NCI-H1048 (cell line): ENCODE measurements at places on chromosomes 7 and 10.

DNA sequence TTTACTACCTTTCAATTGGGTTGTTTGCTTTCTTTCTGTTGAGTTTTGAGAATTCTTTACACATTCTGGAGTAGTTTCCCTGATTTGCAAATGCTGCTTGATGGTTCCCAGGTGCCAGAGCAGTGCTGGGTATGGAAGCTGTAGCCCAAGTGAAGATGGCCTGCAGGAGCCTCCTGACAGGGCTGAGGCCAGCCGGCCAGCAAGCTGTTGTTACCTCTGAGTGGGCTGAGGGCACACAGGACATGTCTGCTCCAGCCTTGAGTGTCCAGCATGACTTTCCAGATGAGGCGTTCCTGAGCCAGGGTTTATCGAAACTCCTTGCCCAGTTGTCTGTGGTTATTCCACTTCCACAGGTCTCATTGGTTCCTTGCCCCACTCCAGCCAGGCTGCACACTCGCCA, 164.6 kb upstream of the TNS3 start:
- DNase-seq = no peak

DNA sequence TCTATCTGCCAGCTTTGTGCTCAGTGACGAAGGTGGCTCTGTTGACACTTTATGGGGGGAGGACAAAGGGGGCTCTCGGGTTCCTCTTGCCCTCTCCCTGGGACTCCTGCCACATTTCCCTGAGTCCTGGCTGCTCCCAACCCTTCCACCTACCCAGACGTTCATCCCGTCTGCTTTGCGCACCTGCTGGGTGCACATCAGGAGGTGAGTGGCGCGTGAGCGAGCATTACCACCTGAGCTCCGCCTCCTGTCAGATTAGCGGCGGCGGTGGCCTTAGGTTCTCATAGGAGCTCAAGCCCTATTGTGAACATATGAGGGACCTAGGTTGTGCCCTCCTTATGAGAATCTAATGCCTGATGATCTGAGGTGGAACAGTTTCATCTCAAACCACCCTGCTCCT, 137.2 kb downstream of the DYNC2I1 start:
- no peak for DNase-seq

DNA sequence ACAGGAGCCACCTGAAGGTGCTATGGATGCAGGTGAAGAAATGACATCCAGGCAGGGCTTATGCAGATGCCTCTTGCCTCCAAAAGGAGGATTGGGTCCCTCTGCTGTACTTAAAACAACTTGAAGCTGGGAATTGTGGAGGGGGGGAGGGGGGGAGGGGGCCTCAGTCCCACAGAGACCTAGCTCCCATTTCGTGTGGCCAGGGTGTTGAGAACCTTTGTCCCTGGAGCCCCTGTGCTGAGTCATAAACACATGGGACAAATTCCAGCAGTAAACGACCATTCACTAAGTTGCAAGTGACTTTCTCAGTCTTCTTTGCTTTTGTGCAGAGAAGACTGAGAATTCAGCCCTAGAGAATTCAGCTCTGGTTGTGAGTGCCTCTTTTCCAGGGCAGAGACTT, 96.5 kb upstream of the PODXL start:
- DNase-seq = no peak

DNA sequence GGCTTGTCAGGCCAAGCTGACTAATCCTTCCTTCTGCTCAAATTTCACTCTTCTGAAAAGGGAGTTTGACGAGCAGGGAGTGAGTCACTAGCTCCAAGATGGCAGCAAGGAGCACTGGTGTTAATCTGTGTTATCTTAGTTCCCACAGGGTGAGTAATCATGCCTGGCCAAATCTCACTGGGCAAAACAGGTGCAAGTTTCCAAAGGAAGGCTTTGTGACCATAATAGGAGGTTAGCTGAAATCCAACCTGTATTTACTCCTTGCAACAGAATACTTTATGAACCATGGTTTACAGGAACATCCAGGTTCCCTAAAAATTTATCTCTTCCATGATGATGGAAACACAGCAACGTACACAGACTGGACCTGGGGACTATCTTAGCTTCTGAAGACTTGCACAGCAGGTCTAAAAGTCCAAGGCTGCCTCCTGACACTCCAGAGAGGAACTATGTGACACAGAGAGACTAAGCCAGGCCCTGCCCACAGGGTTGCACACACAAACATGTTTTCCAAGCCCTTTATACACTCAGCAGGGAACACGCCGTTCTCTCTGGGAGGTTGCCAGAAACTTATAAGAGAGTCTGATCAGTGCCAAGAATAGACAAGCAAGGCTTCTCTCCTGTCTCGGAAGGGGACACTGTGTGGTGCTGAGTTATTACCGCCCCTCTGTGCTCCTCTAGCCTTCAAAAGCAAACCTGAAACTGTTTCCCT, 46.3 kb downstream of the PDK4 start:
- DNase-seq = no peak

DNA sequence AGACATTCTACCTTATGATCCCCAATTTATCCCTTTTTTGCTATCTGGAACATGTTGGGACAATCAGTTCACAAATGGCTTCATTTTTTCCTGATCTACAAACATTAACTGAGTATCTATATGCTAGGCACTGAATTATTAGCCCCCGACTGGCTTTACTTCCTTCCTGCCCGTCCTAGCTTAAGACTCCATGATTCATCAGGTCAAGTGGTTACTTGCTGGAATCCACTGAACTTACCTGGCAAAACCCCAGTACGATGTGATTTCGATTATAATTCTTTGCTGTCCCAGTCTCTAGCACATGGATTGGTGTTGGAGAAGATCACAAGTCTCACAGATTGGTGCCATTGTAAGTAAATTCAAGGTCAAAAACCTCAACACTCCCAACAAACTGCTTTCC, 77.1 kb downstream of the ORC5 start:
- no peak for DNase-seq

- DNase-seq = no peak
These were observed 709.7 kb upstream of the SEMA3D start for GRCh38 chr7:85896531-85896930.

DNA sequence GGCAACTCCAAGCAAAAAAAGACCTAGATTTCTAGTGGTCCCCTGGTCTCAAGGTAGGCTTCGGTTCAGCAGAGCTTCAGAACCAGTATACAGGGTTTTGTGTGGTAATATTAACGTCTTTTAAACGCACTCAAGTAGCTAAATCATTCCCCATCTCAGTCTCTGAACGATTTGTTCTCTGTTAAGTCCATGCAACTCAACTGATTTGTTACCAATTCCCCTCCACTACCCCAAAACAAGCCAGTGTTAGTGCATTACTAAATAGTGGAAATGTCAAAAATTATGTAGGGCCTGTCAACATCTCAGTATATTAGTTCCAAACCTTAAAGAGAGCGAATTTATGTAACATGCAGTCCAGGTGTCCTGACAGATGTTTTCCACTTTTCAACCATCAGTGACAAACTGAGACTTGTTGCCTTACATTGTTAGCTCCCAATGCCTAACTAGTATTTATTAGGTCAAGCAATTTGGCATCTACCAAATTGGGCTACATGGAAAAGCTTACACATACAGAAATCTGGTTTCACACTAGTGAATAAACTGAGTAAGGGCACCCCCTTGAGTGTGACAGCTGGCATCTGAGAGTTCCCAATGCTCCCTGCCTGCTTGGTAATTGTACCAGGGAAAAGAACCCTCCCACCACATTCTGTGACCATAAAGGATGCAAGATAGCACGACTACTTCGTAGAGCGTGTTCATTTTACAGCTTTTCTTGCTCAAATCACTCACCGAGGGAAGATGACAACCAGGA, 12.2 kb downstream of the HNRNPA2B1 start:
- no peak for DNase-seq

- no peak for DNase-seq
These were observed 53.3 kb upstream of the CTBP2 start for GRCh38 chr10:125213541-125214282.

DNA sequence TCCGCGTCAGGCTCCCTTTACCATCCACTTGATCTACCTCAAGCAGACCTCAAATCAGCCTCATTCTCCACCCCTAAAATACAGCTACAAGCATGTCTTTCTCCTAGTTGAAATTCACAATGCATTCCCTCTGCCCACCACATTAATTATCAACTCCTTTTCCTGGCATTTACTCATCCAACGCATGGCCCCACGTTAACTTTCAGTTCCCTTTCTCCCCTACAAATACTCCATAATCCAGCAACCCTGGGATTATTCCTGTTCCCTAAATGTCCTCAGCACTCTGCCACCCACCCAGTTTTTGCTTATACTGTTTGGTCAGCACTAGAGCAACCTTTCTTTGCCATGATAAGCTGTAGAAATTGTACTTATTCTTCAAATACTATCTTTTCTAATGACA, 5.7 kb upstream of the VIM start:
- no peak for DNase-seq

- DNase-seq = no peak
These were observed 10.4 kb downstream of the CUL2 start for GRCh38 chr10:35079763-35080162.

GRCh38 chr10:96395931-96396877, 37.4 kb upstream of the OPALIN start:
- DNase-seq = peak; percentile 23

DNA sequence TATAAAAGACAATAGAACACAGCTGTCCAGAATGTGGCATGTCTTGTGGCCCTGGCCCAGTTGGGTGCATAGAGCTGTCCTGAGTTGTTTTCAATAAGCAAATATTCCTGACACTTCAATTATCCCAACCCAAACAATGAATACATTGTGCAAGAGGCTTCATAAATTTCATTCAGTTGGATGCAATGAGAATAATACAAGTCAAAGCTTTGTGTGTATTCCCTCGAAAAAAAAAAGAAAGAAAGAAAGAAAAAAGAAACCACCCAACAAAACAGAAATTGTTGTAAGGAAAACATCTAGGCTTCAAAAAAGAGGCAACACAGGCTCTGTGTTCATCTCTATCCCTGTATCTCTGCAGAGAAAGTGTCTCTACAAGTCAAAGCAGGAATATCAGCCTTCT, 138.7 kb upstream of the ADO start:
- DNase-seq = peak; percentile 17

DNA sequence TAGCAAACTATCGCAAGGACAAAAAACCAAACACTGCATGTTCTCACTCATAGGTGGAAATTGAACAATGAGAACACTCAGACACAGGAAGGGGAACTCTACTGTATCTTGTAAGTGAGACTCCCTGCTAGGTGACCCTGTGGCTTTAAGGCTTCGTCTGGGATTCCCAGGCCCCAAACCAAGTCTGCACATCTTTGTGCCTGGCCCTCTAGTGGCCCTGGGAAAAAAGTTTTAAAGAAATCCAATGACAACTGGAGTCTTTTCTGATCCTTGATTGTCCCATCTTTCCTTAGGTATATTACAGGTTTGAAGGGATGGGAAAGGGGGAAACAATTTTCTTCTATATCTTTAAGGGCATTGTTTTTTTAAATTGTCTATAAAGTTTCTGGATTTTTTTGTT, 10.6 kb upstream of the LIPM start:
- DNase-seq = no peak

GRCh38 chr7:74051629-74052410, 23.8 kb downstream of the ELN start:
- no peak for DNase-seq

GRCh38 chr10:118501171-118501570, 94.3 kb downstream of the PRLHR start:
- no peak for DNase-seq

DNA sequence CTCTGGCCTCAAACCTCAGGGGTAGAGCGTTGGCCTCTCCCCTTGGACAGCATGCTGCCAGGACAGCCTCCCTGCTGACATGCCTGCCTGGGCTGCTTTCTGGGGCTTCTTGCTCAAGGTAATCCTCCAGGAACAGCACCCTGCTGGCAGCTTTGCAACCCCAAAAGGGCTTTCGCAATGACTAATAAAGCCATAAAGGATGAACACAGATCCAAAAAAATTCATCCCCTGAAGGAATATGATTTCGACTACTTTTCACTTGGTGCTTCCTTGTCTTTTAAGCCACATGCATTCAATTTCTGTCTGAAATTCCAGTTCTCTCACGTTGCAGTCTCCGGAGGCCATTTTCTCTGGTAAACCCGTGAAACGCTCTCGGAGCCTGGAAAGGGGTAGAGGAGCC, 15.1 kb upstream of the SH3PXD2A start:
- no peak for DNase-seq

- no peak for DNase-seq
These were observed 5.5 kb upstream of the ZNF316 start for GRCh38 chr7:6631605-6632004.
